ENCODE measurements at places on chromosomes 7 and 10.

DNA sequence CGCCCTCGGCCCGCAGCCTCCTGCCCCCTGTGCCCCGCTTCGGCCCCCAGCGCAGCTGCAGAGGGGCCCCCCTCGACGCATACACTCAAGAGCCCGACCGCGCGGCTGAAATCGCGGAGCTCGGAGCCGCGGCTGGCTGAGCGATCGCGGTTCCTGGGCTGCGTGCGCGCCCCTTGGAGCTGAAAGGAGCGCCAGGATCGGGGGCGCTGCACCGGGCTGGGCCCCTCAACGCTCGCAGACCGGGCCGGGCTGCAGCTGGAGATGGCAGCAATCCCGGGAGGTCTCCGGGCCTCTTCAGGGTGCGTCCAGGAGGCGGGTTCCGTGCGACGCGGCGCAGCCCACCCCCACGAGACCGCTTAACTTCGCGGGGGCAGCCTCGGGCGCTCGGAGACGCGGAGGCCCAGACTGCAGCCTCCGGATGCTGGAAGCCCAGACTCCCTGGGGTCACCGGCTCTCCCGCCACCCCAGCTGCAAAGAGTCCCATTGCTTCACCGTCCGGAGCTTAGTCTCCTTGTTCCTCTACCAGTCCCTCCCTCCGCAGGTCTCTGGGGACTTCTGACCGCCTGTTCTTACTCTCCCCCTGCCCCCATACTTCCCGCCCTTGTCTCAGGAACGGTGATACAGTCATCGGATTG is 73.0 kb upstream of the LRRC4 start:
- no peak for DNase-seq

GRCh38 chr10:119451300-119451896 is 91.1 kb downstream of the RGS10 start:
- DNase-seq = no peak

DNA sequence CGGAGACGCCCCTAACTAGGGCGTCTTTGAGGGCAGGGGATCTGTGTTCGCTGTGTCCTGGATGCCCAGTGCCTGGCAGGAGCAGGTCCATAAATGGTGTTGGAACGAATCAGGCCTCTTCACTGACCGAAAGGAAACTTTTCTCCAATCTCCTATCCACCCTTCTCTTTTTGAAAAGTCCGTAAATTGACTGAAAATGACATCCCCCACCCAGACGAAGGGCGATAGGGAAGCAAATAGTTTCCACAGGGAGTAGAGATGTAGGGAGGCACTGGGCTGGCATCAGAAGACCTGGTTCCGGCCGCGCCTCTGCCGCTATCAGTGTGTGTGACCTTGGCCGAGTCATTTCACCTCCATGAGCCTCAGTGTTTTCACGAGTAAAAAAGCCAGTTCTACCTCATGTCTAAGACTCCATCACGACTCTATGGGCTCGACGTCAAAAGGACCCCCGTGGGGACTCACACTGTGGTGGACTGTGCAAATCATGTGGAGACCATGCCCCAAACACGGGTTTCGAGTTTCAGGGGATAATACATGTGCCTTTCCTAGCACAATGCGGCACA is 497 bp upstream of the RAB11FIP2 start:
- no peak for DNase-seq

DNA sequence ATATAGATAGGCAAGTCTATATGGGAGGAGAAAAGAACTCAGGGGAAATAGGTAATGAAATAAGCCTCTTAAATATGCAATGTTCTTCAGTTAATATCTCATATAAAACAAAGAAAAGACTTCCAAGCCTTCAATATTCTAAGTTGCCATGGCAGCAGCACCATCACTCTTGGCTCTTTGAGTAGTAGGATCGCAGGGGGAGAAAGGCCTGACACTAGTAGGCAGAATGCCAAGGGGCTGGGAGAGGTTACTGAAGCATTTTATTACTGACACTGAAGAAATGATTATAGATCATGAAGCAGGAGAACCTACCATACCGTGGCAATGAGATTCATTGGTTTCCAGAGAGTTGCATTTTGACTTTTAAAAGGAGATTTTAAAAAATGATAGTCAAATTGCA is 193.9 kb downstream of the NXPH1 start:
- DNase-seq = no peak

DNA sequence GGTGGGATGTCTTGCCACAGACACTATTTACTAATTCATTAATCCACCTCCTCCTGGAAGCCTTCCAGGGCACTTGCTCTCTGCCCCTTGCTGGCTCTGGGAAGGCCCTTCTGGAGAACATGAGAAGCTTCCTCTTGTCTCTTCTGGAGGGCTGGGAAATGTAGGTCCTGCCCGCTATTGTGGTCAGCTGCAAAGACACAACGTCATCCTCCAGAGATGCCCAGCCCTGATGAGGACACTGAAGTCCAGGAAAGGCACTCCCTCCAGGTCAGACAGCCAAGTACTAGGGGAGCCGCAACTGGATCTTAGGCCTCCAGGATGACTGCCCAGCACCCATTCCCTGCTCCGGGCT is 9.6 kb upstream of the TACR2 start:
- no peak for DNase-seq

DNA sequence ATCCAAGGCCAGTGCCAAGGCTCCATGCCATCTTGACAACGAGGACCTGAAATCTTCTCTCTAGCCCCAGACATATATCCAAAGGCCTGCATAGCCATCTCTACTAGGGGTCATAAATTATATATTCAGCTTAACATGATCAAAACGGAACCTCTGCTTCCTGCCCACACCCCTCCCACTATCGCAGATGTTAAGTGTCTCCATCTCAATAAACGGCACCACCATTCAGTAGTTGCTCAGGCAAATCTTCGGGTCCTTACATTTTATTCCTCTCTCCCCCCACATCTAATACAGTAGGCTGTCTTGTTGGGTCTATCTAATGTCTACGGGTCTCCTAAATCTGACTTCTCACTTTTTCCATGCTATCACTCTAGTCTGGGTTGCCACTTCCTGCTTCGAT is 201.1 kb upstream of the PLXNA4 start:
- DNase-seq = no peak

- no peak for DNase-seq
Measured at GRCh38 chr7:28083164-28083997, 97.2 kb downstream of the JAZF1 start.

DNA sequence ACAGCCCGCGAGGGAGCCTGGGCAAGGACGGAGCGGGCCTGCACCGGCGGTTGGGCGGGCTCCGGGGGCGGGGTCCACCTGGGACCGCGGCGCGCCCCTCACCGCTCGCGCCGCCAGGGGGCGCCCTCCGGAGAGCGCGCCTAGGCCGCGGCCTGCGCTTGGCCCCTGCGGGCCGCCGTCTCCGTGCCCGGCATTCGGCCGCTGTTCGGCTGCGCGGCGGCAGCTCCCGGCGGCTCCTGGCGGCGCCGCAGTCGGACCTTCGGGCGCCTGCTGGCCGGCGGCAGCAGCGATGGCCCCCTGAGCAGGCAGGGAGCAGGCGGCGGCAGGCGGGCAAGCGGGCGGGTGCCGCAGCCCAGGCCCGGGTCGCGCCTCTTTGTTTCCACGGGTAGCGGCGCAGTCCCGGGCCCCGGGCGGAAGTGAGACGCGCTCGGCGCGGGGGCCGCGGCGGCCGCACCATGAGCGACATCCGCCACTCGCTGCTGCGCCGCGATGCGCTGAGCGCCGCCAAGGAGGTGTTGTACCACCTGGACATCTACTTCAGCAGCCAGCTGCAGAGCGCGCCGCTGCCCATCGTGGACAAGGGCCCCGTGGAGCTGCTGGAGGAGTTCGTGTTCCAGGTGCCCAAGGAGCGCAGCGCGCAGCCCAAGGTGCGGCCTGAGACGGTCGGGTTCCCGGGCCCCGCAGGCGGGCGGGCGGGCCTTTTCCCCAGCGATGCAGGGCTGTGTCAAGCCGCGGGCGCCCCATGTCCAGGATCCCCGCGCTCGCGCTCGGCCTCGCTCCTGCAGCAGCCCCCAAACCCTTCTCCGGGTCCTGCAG is at the start of gene INTS15:
TSS of gene INTS15 (plus strand) at position 193 of the 816 bp plus-strand sequence. CDS start at position 456, 263 bp downstream.
- peak; percentile 70 for DNase-seq

Data from stimulated activated CD4-positive, alpha-beta T cell treated with anti-CD3 and anti-CD28 coated beads, TNF-alpha, amount 100 ng/mL, for 1 hour (primary cell).